Fibroblast of skin of scalp (primary cell): ENCODE measurements at places on chromosomes 11 and 22.
A peak's percentile ranks its signal among the peaks of the same experiment; 100 is the strongest.

DNA sequence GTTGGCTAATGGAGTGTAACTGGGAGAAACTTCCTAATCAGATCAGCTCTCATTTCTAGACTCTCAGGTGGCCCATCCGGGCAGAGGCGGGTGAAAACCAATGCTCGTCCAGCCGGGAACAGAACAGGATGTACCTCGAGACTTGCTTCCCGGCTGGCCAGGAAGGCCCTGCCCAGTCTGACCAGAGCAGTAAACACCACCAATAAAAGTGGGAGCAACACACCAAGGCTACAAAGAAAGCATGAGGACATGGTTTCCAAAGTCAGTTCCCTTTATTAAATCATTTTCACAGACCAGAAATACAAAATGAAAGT is 940 bp upstream of the TNKS1BP1 start:
- DNase-seq: no peak

DNA sequence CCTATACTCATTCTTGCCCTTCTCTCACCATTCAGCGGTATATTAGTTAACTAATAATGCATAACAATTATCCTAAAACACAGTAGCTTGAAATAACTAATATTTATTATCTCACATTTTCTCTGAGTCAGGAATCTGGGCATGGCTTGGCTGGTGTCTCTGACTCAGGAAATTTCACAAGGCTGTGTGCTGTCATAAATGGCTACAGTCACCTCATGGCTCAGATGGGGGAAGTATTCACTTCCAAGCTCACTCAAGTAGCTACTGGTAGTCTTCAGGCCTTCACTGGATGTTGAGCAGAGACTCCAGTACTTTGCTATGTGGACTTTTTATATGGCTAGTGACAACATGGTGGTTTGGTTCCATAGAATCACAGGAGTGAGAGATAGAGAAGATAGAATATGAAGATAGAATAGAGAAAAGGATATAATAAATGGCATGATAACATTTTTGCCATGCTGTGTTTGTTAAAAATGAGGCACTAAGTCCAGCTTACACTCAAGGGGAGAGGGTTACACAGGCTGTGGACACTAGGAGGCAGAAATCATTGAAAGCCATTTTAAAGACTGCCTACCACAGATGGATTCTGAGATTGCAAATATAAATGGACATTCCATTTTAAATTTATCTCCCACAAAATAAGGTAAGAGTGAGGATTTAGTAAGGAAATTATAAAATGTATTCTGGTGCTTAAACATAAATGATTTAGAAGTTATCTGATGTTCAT is 997.8 kb upstream of the CHORDC1 start:
- DNase-seq: peak; percentile 68

- DNase-seq: no peak
These were observed 14.6 kb upstream of the HIKESHI start for GRCh38 chr11:86287468-86287796.

DNA sequence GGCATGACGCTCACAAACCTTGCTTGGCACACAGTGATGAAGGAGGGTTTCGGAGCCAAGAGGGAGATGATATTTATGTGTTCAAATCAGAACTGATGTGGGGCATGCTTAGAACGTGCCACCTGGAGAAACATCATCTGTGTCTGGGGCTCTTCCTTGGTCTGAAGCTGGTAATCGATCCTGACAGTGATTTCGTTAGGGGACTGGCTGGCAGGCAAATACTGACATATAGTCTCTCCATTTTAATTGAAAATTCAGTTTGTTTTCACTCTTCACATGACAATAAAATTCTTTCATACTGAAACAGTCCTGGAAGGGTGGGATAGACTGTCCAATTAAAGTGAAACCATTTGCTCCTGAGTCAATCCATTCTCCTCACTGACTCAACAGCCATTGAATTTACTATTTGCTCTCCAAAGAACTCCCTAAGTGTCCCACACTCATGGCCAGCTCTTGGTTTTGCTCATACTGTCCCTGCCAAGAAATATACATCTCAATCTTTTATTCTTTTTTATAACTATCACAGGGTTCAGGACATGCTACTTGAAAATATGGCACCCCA is 134.8 kb downstream of the TRPC6 start:
- DNase-seq: no peak

DNA sequence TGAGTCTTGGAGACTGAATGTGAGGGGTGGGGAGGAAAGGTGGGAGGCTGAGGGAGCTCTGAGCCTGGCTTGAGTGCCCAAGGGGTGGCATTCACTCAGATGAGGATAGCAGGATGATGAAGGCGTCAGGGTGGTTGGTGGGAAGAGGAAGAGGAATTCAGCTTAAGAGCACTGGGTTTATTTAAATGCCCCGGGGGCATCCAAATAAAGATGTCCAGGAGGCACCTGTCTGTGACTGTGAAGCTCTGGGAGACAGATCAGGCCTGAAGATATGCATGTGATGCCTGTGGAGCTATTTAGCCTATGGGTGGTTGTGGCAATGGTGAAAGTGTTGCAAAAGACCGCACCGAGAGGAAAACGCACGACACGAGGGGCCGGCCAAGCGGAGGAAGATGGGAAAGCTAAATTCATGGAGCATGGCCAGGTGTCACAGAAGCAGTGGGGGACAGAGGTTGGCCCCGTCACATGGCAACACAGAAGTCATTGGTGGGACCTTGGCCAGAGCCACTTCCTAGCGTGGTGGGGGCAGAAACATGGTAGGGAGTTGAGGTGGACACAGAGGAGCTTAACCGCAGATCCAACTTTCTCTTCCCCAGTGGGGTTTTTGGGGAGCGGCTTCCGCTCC is 15.5 kb downstream of the SLC37A2 start:
- no peak for DNase-seq

DNA sequence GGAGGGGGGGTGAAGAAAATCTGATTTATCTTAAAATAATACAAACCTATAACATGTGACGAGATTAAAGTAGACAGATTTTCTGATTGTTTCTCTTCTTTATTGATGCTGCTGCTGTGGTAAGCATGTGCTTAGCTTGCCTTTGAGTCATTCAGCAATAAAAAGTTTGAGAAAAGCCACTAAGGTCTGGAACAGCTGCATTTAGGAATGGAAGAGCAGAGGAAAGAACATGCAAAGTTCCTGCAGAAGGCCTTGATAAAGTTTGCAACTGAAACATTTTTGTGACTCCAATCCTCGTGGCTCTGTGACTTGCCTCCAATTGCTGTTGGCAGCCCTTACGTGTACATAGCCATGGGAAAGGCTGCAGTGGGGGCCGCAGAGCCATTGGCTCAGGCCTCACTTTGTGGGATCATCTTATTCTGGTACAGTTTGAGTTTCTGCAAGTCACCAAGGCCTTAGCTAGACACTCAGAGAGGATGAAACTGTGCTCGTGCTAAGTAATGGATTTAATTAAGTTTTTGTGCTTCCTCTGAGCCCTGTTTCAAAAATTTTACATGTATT is 370.2 kb downstream of the AASDHPPT start:
- DNase-seq: no peak

GRCh38 chr11:134055029-134055428 is 13.8 kb upstream of the JAM3 start:
- no peak for DNase-seq

- DNase-seq: no peak
These were observed 67.1 kb upstream of the GRAMD1B start for GRCh38 chr11:123362941-123363340.

GRCh38 chr11:46390331-46391171 is 1.0 kb downstream of the CHRM4 start:
- DNase-seq: no peak

GRCh38 chr11:116994195-116994594 is 104.0 kb downstream of the SIK3 start:
- DNase-seq: no peak

DNA sequence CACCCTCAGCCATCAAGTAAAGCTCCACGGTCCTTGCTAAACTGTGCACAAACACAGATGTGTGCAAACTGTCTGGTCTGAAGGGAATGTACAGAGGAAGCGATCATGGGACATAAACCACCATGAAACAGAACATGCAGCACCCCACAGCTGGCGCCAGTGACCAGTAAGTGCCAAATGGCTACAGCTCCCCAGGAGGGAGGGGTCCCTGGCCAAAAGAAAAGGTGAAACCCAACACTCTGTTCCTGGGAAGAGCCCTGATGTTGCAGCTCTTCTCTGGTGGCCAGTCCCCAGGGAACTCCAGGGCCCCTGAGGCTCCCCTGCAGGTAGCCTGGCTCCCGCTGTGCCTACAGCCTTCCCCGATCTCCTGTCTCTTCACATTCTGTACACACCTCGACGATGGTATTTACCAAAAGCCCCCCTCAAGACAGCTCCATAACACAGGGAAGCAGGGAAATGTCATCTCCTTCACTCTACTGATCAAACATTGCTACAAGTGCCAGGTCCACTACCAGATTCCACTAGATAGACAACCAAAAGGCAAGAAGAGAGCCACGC is 2.9 kb downstream of the DGCR6L start:
- DNase-seq: no peak

DNA sequence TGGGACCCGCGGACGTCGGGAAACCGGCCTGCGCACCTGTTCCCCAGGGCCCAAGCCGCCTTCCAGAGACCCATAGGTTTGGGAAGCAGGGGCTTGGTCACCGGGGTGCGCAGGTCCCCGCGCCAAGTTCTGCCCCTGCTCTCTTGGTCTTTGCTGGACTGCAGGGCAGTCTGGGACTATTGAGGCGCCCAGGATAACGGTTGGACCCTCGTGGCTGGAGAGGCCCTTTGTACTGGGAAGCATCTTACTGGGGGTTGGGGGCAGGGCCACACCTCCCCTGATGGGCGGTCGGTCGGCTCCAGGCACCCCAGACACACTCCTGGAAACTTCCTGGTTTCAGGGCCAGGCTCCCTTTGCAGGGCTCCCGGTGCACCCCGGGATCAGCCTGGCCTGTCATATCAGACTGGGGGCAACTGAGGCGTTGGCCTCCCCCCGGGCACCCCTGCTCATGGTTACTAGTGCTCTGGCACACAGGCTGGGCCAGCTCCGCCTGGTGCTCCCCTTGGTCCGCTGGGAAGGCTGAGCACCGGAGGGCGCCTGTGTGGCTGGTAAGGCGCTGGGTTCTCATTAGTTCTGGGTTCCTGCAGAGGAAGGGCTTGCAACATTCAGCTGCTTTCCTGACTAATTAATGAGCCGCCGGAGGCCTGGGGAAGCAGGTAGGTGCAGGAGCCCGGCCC is 1250.5 kb downstream of the BRD1 start:
- DNase-seq: peak; percentile 35

- DNase-seq: no peak
These were observed 18.1 kb downstream of the CECR2 start for GRCh38 chr22:17387356-17387755.

DNA sequence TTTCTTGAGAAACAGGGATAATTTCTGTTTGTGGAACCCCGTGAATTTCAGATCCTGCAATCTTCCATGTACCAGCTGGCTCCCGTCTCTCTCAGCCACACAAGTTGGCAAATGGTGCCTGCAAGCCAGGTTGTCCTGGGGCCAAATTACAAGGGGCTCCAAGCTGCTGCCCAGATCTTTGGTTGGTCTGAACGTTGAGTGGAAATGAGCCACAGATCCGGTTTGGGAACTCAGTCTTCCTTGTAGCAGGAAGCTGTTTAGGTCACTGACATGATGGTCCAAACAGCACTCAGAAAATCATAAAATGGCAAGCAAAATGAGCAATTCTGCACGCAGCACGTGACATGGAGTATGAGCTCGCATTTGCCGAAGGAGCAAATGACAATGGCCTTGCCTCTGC is 1496.4 kb downstream of the TBC1D22A start:
- DNase-seq: no peak

DNA sequence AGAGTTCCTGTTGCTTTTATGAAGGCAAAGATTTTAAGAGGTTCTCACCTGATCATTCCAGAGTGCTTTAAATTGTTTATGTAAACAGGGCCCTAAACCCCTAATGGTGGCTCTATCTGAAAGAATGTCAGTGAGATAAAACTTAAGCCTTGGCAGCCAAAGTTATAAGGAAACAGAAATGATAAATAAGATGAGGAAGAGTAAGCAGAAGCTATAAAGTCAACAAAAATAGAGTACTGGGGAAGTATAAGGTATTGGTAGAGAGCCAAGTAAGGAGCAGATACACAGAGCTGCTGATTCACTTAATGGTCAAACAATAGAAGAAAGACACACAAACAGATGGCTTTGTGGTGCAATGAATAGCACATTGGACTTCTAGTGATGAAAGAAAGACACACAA is 37.9 kb downstream of the TMPRSS5 start:
- DNase-seq: no peak

DNA sequence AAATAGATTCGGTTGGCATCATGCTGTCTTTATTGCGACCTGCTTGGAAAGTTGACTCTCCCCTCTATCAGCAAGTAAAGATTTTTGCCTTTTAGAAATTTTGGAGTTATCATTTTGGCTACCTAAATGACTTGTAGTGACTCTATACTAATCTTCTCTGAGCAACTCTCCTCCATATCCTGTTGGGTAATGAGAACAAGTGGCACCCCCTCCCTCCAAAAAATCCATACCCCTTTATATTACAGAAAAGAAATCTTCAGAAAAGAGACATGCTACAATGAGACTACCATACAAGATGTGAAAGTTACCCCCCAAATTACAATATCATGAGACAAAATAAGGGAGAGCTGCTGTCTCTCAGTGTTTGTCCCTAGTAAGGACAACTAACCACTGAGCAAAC is 1.2 kb downstream of the JAML start:
- DNase-seq: no peak

DNA sequence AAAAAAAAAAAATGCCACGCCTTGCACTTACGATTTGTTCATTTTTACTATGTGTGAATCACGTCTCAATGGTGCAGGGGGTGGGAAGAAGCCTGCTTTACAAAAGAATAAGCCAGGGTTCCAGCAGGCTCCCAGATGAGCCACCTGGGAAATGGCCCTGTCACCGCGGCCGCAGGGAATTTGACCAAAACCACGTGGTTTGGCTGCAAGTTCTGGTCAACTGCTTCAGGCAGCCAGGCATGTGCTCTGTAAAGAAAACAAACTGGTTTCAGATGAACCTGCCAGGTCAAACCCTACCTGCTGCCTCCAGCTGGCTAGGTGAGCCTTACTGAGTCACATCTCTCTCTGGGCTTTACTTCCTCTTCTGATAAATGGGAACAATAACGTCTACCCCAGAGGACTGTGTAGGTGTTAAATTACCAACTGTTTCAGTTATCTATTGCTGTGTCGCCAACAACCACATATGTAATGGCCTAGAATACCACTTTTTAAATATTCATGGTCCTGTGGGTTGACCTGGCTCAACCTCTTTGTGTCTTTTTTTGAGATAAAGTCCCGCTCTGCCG is 30.5 kb upstream of the GCAT start:
- DNase-seq: peak; percentile 63

DNA sequence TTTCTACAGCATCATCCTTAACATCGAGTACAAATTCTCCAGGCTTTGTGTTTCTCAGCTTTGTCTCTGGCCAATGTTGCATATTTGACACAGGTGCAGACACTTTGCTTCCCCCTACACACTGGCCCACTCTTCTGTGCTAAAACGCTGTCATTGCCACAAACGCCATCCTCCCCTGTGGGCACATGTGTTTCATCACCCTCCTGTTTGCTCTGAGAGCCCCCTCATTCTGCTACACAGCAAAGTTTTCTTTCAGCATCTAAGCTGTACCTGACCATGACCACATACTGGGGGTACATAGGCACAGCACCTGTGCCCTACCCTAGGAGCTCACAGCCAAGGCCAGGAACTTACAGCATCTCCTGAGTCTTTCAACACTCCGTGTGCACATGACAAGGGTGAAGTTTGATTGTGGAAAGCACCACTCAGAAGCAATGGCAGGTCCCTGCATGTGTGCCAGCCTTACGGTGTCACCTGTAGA is 7.9 kb upstream of the IGLL5 start:
- DNase-seq: no peak

- DNase-seq: no peak
These were observed 5.1 kb downstream of the BID start for GRCh38 chr22:17769013-17769715.
